Progenitor cell of endocrine pancreas (in vitro differentiated cells): ENCODE measurements at places on chromosomes 16 and 17. TPM values are rescaled to one million over a fixed set of nuclear protein-coding genes. Genes with fewer than 3 reads are reported as not detected.
A peak's percentile ranks its signal among the peaks of the same experiment; 100 is the strongest.

QRICH2 gene
- total RNA-seq: 16.0 and 18.5 TPM in 2 replicates

- no peak overlapping the region for H3K27ac ChIP-seq
- H3K36me3 ChIP-seq: peaks cover 6% of the 10 kb centered on the region
Observed at GRCh38 chr16:31707743-31708335, 165.8 kb upstream of the ZNF267 start.

- no peak for DNase-seq
- no peaks in the 10 kb centered on the region for H3K36me3 ChIP-seq
- no peak overlapping the region for H3K4me3 ChIP-seq
- no peaks in the 10 kb centered on the region for H3K4me1 ChIP-seq
- peaks cover 2% of the 10 kb centered on the region for H3K27me3 ChIP-seq
Observed at GRCh38 chr17:35898283-35899070, 18.3 kb upstream of the CCL5 start.

GRCh38 chr17:81582341-81582740 is 30.2 kb upstream of the FAAP100 start:
- H3K27ac ChIP-seq: no peak overlapping the region
- no peak for DNase-seq
- peaks cover 33% of the 10 kb centered on the region for H3K36me3 ChIP-seq

DNA sequence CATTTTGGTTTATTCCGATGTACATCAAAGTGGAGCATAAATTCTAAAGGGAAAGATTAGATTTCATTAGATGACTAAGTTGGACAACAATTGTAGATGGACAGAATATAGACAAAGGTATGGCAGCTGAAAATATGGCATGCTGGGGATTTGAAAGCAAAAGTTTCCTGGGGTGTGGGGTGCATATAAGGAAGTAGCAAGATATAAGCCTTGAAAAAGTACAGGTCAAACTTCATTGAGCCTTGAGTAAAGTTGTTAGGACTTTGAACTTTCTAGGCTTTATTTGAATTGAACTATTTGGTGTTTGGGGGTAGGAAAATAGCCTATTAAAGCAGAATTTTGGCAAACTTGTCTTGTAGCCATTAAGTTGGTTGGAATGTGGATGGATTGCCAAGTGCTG is 75.8 kb upstream of the KCNJ16 start:
- no peak for DNase-seq
- no peaks in the 10 kb centered on the region for H3K27me3 ChIP-seq
- no peaks in the 10 kb centered on the region for H3K4me1 ChIP-seq
- H3K36me3 ChIP-seq: no peaks in the 10 kb centered on the region
- no peak overlapping the region for H3K4me3 ChIP-seq
- H3K27ac ChIP-seq: no peak overlapping the region

TIMP2 gene
- 50.9 and 51.4 TPM in 2 replicates for total RNA-seq

ZNF597 gene
- 2.0 and 2.2 TPM in 2 replicates for total RNA-seq

C16orf96 gene
- total RNA-seq: 1.2 and 1.7 TPM in 2 replicates

DNA sequence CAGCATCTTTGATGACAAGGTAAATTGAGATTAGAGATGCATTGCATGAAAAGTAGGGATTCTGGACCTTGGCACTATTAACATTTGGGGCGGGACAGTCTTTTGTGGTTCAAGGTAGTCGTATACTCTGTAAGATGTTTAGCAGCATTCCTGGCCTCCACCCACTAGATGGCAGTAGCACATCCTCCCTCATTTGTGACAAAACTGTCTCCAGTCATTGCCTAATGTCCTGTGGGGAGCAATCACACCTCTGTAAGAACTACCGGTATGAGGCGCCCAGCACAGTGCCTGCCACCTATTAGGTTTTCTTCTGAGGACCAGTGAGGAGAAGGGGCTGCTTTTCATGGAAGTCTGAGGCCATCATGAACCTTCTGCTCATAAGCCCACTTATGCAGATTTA is 180.8 kb downstream of the RBFOX1 start:
- DNase-seq: no peak
- no peak overlapping the region for H3K4me3 ChIP-seq
- no peak overlapping the region for H3K27ac ChIP-seq
- peaks cover 8% of the 10 kb centered on the region for H3K27me3 ChIP-seq
- no peaks in the 10 kb centered on the region for H3K36me3 ChIP-seq

DNA sequence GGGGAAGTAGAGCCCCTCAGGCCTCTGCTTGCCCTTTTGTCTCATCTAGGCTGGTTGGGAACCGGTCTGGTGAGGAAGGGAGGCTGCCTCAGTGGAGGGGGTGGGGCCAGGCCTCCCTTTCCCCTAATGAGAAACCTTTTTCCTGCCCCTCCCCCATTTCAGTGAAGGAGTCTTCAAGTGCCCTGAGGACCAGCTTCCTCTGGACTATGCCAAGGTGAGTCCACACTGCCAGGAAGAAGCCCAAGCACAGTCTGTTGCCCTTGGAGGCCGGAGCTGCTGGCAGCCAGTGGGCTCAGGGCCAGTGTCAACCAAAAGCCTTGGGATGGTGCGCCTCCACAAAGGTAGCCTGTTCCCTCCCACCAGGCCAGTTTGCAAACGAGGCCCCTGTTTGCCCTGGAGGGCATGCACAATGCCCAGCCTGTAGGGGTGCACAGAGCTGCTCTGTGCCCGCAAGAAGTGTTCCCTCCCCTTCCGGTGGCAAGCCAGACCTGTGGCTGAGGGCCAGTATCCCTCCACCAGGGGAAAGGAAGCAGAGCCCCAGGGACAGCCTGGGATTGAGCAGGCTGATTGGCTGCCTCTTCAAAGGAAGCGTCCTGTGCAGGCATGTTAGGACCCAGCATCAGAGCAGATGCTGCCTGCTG is 3.4 kb downstream of the TRAF4 start:
- H3K27ac ChIP-seq: peak overlapping the region; percentile 99
- DNase-seq: no peak
- peaks cover 10% of the 10 kb centered on the region for H3K36me3 ChIP-seq
- no peaks in the 10 kb centered on the region for H3K27me3 ChIP-seq
- peak overlapping the region; percentile 91 for H3K4me3 ChIP-seq

DNA sequence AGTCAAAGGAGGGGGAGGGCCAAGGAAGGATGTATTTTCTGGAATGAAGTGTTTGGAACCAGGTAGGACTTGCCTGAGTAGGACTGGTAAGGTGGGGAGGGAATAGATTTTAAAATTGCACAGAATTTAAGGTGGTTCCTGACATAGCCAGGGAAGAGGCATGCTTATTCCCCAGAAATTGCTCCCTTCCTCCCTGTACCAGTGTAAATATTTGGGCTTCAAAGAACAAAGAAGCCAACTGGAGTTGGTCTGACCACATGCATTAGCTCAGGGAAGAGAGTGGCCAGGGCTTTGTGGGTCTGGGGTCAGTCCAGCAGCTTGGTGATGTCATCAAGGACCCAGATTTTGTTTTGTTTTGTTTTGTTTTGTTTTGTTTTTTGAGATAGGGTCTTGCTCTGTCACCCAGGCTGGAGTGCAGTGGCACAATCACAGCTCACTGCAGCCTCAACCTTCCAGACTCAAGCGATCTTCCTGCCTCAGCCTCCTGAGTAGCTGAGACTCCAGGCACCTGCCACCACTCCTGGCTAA is 9.3 kb upstream of the MRTFB start:
- no peak overlapping the region for H3K4me3 ChIP-seq
- no peaks in the 10 kb centered on the region for H3K36me3 ChIP-seq
- H3K27me3 ChIP-seq: no peaks in the 10 kb centered on the region
- H3K27ac ChIP-seq: peak overlapping the region; percentile 86
- no peak for DNase-seq

SGCA gene
- not detected in 2 replicates for total RNA-seq

DNA sequence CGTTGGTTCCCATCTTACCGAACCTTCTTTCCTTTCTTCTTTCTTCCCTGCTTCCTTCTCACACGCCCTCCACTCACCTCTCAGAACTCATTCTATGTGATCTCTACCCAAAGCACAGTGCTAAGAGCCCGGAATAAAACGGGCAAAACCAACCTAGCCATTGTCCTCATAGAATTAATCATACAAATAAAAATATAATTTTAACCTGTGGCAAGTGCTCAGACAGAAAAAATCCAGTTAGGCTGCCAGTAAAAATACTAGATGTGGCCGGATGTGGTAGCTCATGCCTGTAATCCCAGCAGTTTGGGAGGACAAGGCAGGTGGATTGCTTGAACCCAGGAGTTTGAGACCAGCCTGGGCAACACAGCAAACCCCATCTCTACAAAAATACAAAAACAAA is 27.0 kb downstream of the BMERB1 start:
- DNase-seq: no peak
- no peaks in the 10 kb centered on the region for H3K27me3 ChIP-seq
- H3K4me1 ChIP-seq: peaks cover 14% of the 10 kb centered on the region
- H3K4me3 ChIP-seq: no peak overlapping the region
- H3K27ac ChIP-seq: no peak overlapping the region

- peaks cover 62% of the 10 kb centered on the region for H3K27me3 ChIP-seq
- H3K4me3 ChIP-seq: peak overlapping the region; percentile 74
- DNase-seq: no peak
Observed at GRCh38 chr17:48561884-48562810, 16.0 kb downstream of the HOXB4 start.

DNA sequence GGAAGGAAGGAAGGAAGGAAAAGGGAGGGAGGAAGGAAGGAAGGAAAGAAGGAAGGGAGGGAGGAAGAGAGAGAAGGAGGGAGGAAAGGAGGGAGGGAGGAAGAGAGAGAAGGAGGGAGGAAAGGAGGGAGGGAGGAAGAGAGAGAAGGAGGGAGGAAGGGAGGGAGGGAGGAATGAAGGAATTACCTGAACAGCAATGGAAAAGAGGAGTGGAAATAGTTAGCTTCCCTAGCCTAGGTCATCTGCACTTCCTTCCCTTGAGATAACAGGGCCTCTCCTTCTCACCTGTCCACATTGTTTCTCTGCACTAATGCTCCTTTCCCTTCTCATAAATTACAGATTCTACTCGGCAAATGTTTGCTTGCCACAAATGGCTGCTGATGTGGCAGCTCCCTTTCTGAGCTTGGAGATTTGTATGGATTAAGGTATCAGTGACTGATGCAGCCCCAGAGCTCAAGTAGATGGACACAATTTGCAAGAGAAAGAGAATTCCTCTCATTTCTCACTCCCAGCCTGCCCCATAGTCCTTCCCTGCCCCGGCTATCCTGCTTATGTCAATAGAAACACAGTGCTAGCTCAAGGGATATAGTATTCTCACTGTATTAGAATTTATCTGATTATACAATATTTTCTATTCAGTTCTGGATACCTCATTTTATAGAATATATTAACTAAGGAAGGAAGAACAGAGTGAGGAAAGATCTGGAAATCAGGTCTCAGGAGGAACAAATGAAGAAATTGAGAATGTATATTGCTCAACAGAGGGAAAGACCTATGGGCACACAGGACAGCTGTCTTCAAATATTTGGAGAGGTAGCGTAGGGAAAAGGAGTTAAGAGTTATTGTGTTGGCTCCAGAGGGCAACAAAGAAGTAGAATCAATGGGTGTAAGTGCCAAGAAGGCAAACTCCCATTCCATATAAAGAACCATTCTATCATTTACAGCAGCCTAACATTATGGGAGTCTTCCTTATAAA is 14.6 kb downstream of the HOXB1 start:
- H3K27ac ChIP-seq: no peak overlapping the region
- no peak overlapping the region for H3K4me3 ChIP-seq
- peaks cover 15% of the 10 kb centered on the region for H3K4me1 ChIP-seq
- no peaks in the 10 kb centered on the region for H3K36me3 ChIP-seq

DNA sequence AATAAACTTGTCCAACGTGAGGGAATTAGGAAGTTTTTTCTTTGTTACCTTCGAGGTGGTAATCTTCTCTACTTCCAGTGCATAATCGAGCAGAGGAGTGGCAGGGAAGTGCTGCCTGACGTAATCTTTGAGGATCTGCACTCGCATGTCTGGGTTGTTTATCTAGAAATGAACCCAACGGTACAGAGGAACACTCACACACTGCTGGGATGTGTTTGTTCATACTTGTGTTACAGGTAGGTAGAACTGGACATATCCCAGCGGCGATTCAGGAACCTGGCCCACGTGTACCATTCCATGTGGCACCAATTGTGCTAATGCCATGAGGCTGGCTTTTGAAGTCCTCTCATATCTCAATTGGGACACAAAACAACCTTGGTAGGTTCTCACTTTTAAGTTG is 4.2 kb upstream of the KLHL11 start:
- peaks cover 36% of the 10 kb centered on the region for H3K36me3 ChIP-seq
- DNase-seq: no peak

- no peaks in the 10 kb centered on the region for H3K36me3 ChIP-seq
- no peaks in the 10 kb centered on the region for H3K27me3 ChIP-seq
- no peak for DNase-seq
- H3K27ac ChIP-seq: no peak overlapping the region
- H3K4me3 ChIP-seq: no peak overlapping the region
- peaks cover 10% of the 10 kb centered on the region for H3K4me1 ChIP-seq
Observed at GRCh38 chr17:53150101-53150698, 672.5 kb upstream of the KIF2B start.

- no peak overlapping the region for H3K4me3 ChIP-seq
- no peak for DNase-seq
- H3K27me3 ChIP-seq: peaks cover 25% of the 10 kb centered on the region
- peaks cover 9% of the 10 kb centered on the region for H3K4me1 ChIP-seq
- no peaks in the 10 kb centered on the region for H3K36me3 ChIP-seq
- H3K27ac ChIP-seq: no peak overlapping the region
Observed at GRCh38 chr16:71383054-71383773, 24.7 kb downstream of the CALB2 start.

DNA sequence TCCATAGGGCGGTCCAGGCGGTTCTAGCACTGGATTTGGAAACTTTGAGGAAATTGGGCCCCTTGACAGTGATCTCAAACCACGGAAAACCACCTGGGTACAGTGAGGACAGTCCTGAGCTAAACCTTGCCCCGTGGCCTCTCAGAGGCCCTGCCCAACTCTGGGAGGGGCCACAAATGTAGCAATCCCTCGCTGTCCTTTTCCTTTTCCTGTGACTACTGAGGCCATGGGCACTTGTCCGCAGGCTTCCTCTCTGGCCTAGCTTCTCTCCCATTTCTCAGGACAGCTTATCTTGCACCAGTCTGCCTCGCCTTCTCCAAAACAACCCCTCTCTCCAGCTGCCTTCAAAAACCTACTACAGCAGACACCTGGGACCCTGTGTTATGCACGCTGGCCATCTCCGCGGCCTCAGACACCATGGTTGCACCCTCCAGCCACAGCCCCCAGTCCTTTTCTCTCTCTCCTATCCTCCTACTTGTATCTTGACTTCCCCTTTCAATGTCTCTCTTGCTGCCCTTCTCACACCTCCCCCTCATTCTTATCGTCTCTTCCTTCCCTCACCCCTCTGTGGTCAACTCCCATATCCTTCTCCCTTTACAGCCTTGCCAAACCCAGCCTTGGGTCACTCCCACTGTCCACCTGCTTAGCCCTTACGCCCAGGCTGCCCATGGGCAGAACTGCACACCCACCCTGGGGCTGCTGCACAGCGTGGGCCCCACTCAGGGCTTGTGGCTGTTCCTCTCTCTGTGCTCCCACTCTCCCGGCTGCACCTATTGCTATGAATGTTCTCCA is 7.6 kb downstream of the SCPEP1 start:
- no peak overlapping the region for H3K27ac ChIP-seq
- H3K4me3 ChIP-seq: no peak overlapping the region
- peaks cover 21% of the 10 kb centered on the region for H3K36me3 ChIP-seq
- peaks cover 6% of the 10 kb centered on the region for H3K4me1 ChIP-seq
- H3K27me3 ChIP-seq: no peaks in the 10 kb centered on the region

GRCh38 chr16:88570691-88571092 is 489 bp downstream of the ZC3H18 start:
- H3K27ac ChIP-seq: peak overlapping the region; percentile 89
- peaks cover 3% of the 10 kb centered on the region for H3K27me3 ChIP-seq
- DNase-seq: no peak

GRCh38 chr16:12639044-12639443 is 164.6 kb downstream of the CPPED1 start:
- H3K4me3 ChIP-seq: no peak overlapping the region
- H3K4me1 ChIP-seq: no peaks in the 10 kb centered on the region
- no peaks in the 10 kb centered on the region for H3K36me3 ChIP-seq
- no peak for DNase-seq
- no peaks in the 10 kb centered on the region for H3K27me3 ChIP-seq
